ENCODE measurements at places on chromosomes 3 and 15. TPM values are rescaled to one million over a fixed set of nuclear protein-coding genes. Genes with fewer than 3 reads are reported as not detected.

CCDC39 gene
- not detected for total RNA-seq

ILDR1 gene
- total RNA-seq, result not detected

PGBD4 gene
- total RNA-seq, result 1.4 TPM

SLC22A14 gene
- total RNA-seq, result not detected

CTXN2 gene
- total RNA-seq, result not detected

TRPC1 gene
- 4.8 TPM for total RNA-seq

THRB gene
- total RNA-seq, result under 0.01 TPM

NME9 gene
- total RNA-seq, result 0.22 TPM

MFAP1 gene
- 20.8 TPM for total RNA-seq

SNX22 gene
- total RNA-seq, result 0.20 TPM
